Stimulated activated CD4-positive, alpha-beta T cell treated with anti-CD3 and anti-CD28 coated beads, Interleukin-1b, Interleukin-23, amount 100 ng/mL, for 48 hours (primary cell): ENCODE measurements at places on chromosomes 12 and 14.

DNA sequence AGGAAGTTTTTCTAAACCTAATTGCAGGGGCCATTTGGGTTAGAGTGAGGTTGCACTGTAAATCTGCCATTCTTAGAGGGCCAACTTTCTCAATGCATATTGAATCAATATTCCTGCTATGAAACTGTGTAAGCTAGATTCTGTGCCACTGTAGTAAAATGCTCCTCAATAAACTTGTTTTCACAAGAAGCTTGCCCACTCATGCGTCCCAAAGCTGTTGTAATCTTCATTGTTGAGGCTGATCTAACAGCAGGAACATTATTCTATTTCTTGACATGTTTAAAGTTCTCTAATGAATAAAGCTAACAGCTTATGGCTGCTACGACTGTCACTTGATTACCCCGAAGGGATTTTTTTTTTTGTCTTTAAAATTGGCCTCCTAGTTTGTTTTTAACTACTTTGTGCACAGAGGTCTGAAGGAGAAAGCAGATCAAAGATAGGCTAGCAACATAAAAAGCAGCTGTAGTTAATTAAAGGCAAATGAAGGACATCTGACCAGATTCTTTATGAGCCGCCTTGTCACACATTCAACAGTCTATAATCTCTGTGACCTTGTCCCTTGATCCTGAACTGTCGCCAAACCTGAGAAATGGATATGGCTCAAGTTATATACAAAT, 243.7 kb downstream of the PAX9 start:
- no peak for DNase-seq

DNA sequence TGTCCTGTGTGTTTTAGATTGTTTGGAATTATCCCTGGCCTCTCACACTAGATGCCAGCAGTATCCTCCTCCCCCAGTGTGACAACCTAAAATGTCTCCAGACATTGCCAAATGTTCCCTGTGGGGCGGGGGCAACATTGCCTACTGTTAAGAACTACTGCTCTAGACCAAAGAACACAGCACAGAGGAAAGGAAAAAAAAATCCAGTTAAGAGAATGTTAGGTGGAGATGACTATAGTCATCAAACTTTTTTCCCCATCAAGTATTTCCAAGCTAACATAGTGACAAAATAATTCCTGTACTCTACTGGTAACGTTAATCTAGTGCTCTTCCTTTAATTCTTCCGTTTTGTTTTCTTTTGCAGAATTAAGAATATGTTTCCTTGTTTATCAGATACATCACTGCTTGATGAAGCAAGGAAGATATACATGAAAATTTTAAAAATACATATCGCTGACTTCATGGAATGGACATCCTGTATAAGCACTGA, 3.5 kb downstream of the CDKN1B start:
- no peak for DNase-seq

- DNase-seq: no peak
Measured at GRCh38 chr14:77036484-77037214, 8.1 kb upstream of the IRF2BPL start.

- DNase-seq: no peak
Measured at GRCh38 chr12:24223926-24224325, 274.5 kb upstream of the SOX5 start.

DNA sequence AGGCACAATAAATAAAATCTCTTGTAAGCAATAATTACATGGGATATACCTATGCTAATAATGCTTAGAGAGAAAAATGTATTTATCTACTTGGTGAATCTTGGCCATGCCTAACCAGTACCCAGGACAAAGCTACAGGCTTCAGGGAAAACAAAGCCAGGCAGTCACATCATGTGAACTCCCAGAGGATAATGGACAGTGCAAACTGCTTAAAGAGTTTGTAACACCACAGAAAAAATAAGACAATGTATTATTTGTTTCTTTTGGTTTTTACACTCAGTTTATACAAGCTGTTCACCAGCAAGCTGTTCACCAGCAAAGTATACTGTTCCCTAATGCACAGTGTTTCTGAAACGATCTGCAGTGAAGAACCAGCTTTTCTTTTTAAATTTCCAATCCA, 38.0 kb downstream of the DICER1 start:
- no peak for DNase-seq

- no peak for DNase-seq
Measured at GRCh38 chr12:873954-874353, 75.5 kb downstream of the RAD52 start.

- DNase-seq: no peak
Measured at GRCh38 chr14:101828046-101828445, 66.5 kb downstream of the PPP2R5C start.

DNA sequence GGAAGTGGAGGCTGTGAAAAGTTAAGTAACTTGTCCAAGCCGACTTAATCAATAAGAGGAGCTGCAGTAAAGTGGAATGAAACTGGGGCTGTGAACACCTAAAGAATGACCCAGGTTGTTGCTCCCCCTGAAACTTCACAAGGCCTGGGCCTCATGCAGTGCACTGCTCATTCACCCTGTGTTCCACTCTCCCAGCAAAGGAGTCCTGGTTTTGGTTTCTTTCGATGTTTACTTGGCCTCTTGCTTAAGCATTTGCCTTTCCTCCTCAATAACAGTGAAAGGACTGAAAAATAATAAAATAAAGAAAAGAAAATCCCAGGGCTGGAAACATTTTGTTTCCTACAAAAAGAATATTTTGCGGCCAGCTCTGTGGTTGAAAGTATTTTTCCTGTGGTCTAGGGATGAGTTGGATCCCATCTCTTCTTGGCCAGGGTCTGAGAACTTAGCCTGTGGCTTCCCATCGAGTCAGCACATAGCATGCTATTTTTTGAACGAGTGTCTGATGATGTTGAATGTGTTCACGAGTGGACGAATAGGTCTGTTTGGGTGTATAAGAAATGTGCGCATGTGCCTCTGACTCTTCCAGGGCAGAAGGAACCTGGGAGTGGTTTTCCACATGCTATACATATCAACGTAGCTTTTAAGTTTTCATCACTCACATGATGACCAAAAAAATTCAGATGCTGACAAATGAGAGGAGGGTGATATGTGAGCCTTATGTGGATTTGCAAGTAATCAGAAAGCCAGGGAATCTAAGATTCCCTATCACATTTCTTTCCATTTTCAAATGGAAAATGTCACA, 349.8 kb downstream of the ZFP36L1 start:
- no peak for DNase-seq

GRCh38 chr14:91288876-91289275, 44.4 kb upstream of the GPR68 start:
- DNase-seq: no peak

GRCh38 chr12:116376354-116377193, 99.1 kb upstream of the MED13L start:
- peak; percentile 14 for DNase-seq

- peak; percentile 83 for DNase-seq
Measured at GRCh38 chr14:105944632-105945610, 418.5 kb downstream of the TMEM121 start.

- DNase-seq: no peak
Measured at GRCh38 chr12:32031109-32031508, 71.9 kb downstream of the RESF1 start.

- DNase-seq: no peak
Measured at GRCh38 chr12:104763168-104763805, 194.8 kb downstream of the SLC41A2 start.

GRCh38 chr12:96211988-96212387, 17.8 kb downstream of the ELK3 start:
- DNase-seq: no peak

- no peak for DNase-seq
Measured at GRCh38 chr14:94633121-94633520, 20.9 kb downstream of the SERPINA3 start.

DNA sequence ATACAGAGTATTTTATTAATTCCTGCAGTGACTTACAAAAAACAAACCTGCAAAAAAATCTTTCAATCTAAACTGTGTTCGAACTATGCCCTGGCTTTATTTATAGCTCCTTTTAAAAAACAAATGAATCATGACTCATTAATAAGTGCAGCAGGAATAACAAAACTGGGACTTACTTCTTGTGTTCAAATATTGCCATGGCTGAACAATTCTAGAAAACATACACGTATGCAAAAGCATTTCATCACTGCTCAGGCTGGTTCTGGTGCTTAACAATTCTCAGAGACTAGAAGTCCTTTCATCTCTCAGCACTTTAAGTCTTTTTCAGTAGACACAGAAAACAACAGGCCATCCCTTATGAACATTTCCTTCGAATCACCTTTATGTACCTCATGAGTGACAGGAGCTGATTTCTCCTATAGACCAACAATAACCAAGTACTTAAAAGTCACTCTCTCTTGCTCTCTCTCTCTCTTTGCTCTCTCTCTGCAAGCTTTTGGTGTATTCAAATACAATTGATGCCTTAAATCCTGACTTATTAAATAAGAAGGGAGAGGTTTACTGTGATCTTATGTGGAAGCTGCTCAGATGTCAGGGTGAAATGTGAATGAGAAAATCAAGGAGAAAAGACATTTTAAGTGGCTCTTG, 268.8 kb downstream of the TTC8 start:
- DNase-seq: no peak

- no peak for DNase-seq
Measured at GRCh38 chr14:65485516-65485915, 73.0 kb downstream of the FUT8 start.

DNA sequence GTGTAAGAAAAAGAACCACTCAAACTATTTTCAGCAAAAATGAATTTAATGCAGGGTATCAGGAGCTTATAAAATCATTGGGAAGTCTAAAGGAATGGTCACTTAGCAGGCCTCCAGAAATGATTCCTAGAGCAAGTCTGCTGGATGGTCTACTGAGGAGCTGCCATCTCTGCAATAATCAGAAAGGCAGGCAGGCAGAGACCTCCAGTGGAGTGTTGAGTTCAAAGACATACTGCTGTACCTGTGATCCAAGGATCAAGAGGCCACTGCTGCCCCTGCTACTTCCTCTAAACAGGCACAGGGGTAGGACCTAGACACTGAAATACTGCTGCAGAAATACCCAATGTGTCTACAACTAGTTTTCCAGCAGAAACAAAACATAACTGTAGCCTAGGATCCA, 14.5 kb upstream of the KICS2 start:
- DNase-seq: no peak

GRCh38 chr12:1691123-1692007, 495 bp downstream of the ADIPOR2 start:
- DNase-seq: peak; percentile 12

- peak; percentile 62 for DNase-seq
Measured at GRCh38 chr12:113048716-113049127, 7.8 kb upstream of the DTX1 start.

DNA sequence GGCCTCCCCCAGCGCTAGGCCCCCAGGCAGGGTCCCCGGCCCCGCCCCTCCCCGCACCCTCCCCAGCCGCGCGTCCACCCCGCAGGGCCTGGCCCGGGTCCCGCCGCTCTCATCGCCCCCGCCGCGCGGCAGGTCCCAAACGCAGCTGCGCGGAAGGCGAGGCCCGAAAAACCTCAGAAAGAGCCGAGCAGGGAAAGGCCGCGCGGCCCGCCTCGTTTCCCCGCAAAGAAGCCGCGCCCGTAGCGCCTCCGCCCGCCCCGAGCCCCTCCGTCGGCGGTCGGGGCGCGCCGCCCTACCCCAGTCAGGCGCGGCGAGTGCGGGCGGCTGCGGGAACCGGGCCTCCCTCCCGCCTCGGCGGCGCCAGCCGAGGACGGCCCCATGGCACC, 324 bp downstream of the POLE start:
- DNase-seq: no peak

DNA sequence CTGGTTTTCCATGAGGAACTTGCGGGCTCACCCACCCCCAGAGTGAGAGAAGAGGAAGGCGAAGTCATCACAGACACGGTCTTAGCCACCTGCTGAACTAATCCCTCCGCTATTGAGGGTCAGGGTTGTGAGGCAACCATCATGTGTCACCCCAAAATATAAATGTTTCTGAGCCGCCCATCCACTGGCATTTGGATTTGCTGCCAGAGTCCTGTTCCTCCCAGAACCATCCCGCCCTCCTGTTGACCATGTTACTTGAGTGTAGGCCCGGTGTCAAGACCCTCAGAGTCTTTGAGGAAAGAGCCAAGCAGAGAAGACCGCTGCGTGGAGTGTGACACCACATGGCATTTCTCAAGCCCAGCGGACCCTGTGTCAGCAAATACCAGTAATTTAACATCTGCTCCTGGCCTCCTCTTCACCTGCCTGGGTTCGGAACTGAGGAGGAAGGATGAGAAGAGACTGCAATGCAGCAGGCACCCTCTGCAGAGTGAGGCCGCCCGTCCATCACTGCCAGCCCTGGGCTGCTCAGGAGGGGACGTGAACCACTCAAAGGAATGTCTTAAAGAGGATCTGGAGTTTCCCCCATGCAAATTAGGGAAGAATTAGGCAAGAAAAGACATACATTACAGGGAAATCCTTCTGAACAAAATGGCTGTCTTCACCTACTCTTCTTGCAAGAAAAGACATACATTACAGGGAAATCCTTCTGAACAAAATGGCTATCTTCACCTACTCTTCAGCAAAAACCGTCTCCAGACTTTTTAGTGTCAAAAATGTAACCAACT, 100.4 kb downstream of the FBXL14 start:
- no peak for DNase-seq

DNA sequence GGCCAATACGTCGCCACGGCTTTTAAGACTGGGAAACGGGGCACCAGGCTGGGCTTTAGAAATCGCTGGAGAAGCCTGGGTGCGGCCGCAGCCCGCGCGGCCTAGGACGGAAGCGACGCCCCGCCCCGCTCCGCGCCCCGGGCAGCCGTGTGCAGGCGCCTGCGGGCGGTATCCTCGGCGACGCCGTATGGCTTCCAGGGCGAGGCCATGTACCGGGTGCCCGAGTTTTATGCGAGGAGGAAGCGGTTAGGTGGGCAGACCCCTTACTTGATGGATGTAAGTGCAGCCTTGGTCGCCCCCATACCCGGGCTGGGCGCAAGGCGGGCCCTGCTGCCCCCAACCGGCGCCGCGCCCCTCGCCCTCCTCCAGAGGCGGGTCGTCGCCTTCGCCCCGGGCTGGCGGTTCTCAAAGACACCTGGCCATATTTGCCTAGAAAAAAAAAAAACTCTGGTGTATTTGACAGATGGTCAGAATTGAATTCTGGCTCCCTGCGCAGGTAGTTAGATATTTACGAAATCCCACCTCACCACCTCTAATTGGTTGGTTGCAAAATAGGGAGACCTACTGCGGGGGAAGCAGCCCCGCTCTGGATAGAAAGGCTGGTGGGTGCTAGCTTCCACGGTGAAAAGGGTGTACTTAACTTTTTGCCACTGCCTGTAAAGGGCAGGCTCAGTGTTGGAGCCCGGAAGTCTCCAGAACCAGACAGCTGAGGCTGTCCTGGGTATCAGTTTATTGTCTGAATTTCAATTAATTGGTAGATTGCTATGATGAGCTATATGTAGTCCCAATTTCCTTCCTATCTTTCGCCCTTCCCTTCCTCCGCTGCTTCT, at the start of gene PPP1R36:
Gene PPP1R36 (plus strand): TSS at position 171 of the 830 bp plus-strand sequence. CDS start 37 bp downstream, at position 208.
- DNase-seq: peak; percentile 24

- no peak for DNase-seq
Measured at GRCh38 chr12:130922511-130922953, 31.2 kb upstream of the ADGRD1 start.
